GM23338 (cell line): ENCODE measurements at places on chromosomes 3 and 15. TPM values are rescaled to one million over a fixed set of nuclear protein-coding genes. Genes with fewer than 3 reads are reported as not detected.

GRCh38 chr15:57323806-57324589, 52.3 kb upstream of the CGNL1 start:
- DNase-seq, result peak; percentile 60

DNA sequence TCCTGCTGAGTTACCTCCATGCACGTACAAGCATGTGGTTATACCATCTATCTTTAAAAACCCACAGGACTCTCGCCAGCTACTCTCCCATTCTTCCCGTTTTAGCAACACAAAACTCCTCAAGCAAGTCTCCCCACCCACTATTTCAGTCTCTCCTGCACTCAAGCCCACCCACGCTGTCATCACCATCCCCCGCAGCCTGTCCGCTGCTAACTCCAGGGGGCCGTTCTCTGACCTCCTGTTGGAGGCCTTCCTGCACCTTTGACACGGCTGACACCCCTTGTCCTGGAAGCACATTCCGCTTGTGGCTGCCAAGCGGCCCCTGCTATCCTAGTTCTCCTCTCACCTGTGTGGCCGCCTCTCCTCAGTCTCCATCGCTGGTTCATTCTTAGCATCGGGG, 7.5 kb upstream of the PCSK6 start:
- no peak for DNase-seq

The KCNMB2 gene
- not detected in 2 replicates for total RNA-seq

The TXNRD3 gene
- 4.0 and 4.1 TPM in 2 replicates for total RNA-seq

- no peak for DNase-seq
These were observed 27.8 kb downstream of the WNT7A start for GRCh38 chr3:13851997-13852637.

- DNase-seq, result no peak
These were observed 126.9 kb downstream of the CCNL1 start for GRCh38 chr3:157033001-157033400.

The CKMT1B gene
- total RNA-seq, result 28.6 and 31.4 TPM in 2 replicates
